ENCODE measurements at places on chromosomes 2 and 18.

- DNase-seq, result no peak
These were observed 99.0 kb upstream of the GRB14 start for GRCh38 chr2:164719996-164720941.

GRCh38 chr2:64331114-64331645 lies 122.8 kb upstream of the LGALSL start:
- DNase-seq, result no peak

GRCh38 chr18:37222354-37222998 lies 343.1 kb downstream of the CELF4 start:
- no peak for DNase-seq

DNA sequence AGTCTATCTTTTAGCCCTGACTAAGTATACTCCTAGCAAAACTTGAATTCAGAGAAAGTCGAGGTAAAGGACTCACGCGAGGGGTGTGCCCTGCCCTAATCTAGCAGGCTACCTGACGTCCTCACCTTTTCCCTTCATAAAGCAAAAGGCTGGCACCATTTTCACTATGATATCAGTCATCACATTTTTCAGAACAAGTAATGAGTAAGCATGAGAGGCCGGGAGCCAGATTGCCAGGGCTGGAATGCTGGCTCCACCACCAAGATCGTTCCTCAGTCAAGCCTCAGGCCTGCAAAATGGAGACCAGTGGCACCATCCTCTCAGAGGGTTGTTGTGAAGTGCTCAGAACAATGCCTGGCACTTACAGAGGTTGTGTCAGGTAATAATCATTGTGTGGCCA lies 18.7 kb upstream of the NCKAP5 start:
- DNase-seq, result no peak

GRCh38 chr2:24881623-24882022 lies 38.4 kb downstream of the ADCY3 start:
- DNase-seq, result no peak

DNA sequence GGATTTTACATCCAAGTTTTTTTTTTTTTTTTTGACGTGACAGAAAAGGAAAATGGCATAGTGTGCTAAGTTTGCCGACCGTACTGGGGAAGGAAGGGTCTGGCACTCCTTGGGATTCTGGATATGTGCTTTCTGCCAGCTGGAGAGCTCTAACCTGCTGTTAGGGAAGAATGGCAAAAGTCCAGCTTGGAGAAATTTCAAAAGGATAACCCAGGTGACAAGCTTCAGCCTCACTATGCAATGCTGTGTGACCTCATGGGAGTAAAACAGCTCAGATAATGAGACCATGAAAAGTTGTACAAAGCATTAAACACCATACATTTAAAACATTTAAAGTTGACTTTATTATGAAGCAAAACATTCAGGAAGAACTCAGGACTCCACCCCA lies 10.3 kb upstream of the GPR45 start:
- DNase-seq, result no peak

GRCh38 chr2:2875831-2876230 lies 501.8 kb downstream of the EIPR1 start:
- DNase-seq, result no peak

- no peak for DNase-seq
These were observed 121.8 kb downstream of the ACTR3 start for GRCh38 chr2:114011713-114012112.

DNA sequence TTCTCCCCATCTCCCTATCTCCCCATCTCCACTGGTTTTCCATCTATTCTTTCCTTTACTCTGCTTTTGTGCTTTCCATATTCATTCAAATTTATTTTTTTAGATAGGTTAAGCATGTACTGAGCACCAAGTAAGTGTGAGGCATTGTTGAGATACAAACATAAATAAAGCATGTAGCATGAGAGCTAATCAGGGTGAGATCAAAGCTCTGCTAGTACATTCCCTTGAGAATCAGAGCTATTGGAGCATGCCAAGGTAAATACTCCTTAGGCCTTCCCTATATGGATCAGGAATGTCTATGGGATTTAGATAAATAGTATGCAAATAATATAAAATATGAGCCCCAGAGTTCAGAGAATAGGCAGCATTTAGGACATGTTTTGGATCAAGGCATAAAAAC lies 25.3 kb downstream of the BABAM2 start:
- no peak for DNase-seq

- DNase-seq, result no peak
These were observed 59.1 kb downstream of the ODC1 start for GRCh38 chr2:10388954-10389560.

- DNase-seq, result no peak
These were observed 594.4 kb upstream of the ID2 start for GRCh38 chr2:8087480-8087840.

DNA sequence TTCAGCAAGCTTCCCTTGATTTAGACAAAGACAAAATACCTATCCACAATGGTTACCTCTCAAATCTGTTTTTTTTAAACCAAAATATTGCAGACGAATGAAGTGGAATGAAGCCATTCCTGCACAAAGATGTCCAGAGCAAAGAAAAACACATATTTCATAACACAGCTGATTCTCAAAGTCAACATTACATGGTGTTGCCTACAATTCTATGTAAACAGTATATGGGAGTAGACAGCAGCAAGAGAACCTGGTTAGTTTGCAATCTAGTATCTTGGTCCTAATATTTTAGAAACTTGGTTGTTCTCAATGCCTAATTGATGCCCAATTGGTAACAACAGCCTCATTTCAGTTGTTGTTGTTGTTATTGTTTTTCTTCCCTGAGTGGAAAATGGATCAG lies 1240.9 kb upstream of the CHAC2 start:
- no peak for DNase-seq

DNA sequence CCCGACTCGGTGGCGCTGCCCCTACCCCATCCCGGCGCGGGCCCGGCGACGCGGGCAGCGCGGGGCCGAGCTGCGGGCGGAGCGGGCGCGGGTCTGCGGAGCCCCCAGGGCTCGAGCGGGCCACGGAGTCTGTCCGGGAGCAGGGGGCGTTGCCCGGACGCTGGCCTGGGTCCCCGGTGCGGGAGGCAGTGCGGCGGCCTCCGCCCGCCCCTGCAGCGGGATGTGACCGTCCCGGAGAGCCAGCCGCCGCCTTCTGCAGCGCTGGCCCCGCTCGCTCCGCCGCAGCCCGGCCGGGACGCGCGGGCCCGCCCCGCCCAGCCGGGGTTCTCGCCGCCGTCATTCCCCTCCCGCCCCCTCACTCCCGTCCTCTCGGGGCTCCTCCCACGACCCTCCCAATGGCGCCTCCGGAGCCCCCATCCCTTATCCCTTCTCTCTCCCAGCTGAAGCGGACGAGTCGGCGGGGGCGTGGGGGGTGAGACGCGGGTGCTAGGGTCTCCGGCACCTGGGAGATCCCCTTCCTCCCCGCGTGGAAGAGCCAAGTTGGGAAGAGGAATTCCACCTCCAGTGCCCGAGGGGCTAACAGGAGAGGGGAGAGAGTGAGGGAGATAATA lies at the start of gene FNDC4:
TSS of gene FNDC4 (minus strand) at position 257 of the 611 bp plus-strand sequence. CDS start 521 bp downstream, outside the sequence.
- no peak for DNase-seq

DNA sequence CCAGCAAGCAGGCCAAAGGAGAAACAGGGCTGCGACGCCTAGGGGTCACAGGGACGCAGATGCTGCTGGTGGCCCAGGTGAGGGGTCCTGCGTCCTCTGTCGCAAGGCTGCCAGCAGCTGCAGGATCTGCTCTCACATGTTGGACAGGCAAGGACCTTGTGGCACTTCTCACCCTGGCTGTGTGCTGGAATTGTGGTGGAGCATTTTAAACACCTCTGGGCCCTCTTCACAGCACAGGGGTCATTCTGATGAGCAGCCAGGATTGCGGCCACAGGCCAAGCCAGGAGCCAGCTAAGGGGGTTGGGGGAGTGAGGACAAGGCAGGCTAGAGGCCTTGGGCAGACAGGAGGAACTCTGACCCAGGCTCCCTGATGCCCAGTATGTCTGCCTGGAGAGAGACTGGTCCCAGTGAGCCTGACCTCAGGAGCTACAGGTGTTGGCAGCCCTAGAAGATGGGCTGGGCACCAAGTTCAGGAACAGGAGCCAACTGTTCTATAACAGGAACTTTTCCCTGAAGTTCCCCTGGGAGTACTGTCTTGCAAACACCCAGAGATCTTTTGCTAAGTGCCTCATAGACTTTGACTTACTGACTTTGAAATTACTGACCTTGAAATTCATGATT lies 40.2 kb downstream of the EFR3B start:
- no peak for DNase-seq

DNA sequence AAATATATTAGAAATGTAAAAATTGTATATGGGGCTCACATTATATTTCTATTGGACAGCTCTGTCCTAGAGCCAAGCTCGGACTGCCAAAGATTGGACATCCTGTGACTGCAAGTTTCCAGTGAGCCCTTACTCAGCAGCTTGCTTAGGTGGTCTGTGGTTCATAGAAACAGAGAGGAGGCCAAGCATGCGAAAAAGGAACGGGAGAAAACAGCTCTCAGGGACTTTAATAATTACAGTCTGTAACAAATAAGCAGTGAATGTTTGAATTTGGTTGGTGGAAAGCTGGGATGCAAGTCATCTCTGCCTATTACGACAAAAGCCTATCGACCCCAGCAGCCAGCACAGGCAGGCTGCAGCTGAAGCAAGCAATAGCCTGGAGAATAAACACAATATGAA lies 35.6 kb downstream of the WIPF1 start:
- no peak for DNase-seq

DNA sequence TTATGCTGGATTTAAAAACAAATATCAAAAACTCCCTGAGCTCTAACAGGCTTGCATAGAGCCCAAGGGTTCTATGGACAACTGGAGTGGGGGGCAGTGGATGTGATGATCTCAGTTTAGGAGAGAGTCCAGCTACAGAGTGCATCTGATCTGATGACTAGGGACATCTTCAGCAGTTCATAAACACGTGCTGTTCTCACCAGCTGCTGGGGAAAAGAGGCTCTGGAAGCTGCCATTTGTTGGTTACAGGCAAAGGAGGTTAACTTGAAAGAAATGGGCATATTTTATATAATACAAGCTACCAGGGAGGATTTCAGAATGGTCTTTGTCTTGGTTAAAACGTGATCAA lies 36.0 kb upstream of the ZNF396 start:
- DNase-seq, result no peak

- DNase-seq, result peak; percentile 78
These were observed 119.6 kb upstream of the ARL5A start for GRCh38 chr2:151947813-151948165.

GRCh38 chr18:58695772-58696171 lies 24.5 kb downstream of the MALT1 start:
- no peak for DNase-seq

DNA sequence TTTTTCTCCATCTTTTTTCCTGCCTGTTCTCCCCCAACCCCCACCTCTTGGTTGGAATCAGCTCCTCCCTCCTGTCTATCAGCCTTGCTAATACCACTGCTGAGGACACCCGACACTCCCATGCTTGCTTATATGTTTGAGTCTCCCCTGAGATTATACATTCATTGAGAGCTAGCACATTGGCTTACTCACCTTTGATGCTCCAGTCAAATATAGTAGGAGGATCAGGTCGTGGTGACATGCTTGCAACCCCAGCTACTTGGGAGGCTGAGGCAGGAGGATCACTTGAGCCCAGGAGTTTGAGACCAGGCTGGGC lies 91.5 kb upstream of the CCBE1 start:
- DNase-seq, result no peak

DNA sequence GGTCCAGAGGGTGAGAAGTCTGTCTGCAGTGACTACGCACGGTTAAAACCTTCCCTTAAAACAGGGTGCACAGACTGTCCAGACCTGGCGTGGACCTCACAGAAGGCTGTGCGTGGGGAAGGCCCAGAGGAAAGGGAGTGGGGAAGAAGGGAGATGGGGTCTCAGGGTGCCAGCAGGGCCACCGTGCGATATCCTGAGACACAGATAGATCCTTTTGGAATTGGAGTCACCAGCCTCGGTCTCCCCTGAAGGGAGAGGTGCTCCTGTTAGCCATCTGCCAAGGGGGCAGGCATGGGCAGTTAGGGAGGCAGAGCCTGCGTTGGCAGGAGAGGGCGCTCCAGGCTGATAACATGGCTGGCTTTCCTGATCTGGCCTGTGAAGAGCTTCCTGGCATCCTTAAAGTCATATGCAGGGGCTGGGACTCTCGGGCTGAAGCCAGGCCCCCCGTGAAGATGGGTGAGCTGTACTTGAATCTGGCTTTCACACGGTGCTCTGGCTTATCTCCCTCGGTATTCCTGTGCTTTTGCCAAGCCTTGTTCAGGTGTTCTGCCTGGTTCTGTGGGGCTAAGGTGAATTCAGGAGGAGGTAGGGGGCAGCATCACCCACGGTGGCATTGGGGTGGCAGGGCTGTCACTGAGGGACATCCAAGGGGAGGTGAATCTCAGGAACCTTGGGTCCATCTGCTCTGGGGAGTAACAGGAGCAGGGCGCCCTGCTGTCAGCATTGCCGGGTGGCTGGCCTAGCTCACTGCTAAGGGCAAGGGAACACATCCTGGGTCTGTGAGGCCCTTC lies 107.2 kb upstream of the SMAD2 start:
- DNase-seq, result no peak

GRCh38 chr2:213376644-213377043 lies 92.4 kb downstream of the SPAG16 start:
- no peak for DNase-seq

DNA sequence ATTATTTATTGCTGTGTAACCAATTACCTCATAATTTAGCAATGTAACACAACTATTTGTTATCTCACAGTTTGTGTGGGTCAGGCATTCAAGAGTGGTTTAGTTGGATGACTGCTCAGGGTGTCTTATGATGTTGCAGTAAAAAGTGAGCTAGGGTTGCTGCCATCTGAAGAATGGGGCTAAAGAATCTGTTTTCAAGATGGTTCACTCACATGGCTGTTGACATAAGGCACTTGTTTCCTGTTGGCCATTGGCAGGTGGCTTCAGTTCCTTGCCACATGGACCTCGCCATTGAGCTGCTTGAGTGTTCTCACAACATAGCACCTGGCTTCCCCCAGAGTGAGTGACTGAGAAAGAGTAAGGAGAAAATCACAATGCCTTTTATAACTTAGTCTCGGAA lies 123.2 kb downstream of the TMEM17 start:
- DNase-seq, result peak; percentile 29

DNA sequence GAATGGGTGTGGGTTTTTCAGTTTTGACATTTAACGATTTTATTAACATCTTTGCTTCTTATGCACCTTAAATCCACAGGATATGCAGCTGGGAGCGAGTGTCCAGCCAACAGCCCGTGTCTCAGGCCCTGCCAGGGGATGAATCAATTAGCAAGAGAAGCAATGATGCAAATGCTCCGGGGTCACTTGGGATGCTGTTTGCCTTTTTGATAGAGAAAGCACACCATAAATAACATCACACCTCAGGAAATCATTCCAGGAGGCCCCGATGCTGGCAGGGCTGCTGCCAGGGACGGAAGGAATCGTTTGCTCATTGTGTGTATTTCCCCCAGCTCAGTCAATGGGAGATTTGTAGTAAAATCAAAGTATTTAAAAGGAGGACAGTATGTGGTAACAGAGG lies 394.0 kb upstream of the HNRNPA3 start:
- no peak for DNase-seq

- no peak for DNase-seq
These were observed 59.2 kb upstream of the KLF7 start for GRCh38 chr2:207224791-207225482.

DNA sequence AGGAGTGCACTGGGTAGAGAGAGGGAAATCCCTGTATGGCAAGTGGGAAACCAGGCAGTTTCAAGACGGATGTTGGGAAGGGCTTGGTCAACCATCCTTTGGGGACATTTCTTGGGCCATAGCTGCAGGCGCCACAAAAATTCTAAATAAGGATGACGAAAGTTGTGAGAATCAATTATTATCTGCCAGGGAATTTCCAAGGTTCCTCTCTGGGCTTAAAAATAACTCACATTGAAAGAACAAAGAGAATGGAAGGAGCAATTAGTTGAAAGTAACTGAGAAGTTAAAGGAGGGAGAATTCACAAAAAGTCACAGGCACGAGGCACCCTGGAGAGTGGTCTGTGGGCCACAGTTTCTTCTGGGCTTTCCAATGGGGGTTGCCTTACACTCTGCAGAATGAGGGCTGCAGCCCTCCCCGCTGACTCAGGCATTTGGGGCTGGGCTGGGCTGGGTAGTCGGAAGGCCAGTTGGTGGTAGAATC lies 195.7 kb downstream of the SMAD7 start:
- no peak for DNase-seq

All from common myeloid progenitor, CD34-positive (primary cell).